Iris pigment epithelial cell (primary cell): ENCODE measurements at places on chromosomes 11 and 22.
A peak's percentile ranks its signal among the peaks of the same experiment; 100 is the strongest.

- DNase-seq, result no peak
These were observed 3.3 kb downstream of the A4GALT start for GRCh38 chr22:42717197-42717928.

GRCh38 chr22:41198027-41198580, 7.0 kb upstream of the L3MBTL2 start:
- DNase-seq, result no peak

DNA sequence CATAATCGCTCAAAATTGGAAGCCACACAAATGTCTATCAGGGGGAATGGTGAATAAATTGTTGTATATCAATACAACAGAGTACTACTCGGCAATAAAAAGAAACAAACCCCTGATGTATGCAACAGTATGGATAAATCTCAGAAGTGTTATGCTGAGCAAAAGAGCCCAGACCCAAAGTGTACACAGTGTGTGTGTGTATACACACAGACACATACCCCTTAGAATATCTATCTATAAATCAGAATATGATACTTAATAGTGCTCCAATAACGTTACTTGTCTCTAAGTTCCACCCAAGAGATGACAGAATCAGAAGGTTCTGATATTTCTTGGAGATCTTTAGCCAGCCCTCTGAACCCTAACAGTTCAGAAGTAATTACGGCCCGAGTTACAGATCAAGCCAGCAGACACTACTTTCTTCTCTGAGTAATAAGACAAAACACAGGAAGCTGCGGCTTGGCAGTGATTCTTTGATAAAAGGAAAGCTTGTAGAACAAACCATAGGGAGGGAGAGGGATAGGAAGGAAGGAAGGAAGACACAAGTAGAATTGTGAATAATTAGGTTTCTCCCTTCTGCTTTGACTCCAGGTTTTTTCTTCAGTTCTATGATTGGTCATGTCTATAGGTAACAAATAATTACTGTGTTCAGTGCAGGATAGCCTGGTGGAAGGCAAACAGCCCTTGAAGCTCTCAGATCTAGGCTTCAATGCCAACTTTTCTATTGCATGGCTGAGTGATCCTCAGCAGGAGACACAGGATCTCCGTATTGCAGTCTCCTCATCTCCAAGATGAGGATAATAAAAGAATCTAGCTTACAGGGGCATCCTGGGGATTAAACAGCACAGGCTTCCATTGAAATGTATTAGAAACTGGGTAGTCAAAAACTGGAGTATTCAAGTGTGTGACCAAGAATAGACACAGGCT, 75.6 kb upstream of the TEAD1 start:
- peak; percentile 77 for DNase-seq

DNA sequence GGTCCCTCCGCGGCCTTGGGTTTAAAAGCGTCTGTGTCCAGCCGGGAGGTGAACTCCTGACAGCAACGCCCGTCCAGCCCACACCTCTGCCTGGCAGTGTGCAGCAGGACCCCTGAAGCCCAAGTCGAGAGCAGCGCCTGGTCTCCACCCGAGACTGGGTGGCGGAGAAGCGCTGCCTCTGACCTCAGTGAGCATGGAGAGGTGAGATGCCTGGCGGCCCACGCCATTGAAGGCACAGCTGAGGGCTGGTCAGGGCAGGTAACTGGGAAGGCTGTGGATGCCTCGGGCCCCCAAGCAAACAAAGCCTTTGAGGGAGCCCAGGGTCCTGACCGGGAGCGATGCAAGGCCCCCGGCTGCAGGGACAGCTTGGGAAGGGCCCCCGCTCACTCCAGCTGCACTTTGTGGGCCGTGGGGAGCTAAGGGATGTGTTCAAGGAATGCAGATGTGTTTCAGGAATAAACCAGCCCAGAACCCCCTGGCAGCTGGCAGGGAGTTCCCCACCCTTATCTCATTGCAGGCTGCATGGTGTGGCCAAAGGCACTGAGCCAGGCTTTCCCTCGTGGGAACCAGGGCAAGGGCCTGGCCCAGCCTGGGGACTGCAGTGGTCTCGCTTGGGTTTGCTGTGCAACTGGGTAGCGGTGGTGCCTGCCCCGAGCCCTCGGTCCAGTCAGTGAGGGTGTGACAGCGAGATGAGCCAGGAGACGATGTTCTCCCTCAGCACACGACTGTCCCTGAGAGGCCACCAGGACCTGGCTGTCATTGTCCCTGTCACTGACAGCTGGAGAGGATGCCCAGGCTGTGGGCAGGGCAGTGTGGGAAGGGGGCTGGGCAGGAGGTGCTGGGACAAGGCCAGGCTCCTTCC, 92.5 kb downstream of the WNT7B start:
- no peak for DNase-seq

- peak; percentile 39 for DNase-seq
These were observed 51.5 kb upstream of the ZBED5 start for GRCh38 chr11:10909141-10909883.

DNA sequence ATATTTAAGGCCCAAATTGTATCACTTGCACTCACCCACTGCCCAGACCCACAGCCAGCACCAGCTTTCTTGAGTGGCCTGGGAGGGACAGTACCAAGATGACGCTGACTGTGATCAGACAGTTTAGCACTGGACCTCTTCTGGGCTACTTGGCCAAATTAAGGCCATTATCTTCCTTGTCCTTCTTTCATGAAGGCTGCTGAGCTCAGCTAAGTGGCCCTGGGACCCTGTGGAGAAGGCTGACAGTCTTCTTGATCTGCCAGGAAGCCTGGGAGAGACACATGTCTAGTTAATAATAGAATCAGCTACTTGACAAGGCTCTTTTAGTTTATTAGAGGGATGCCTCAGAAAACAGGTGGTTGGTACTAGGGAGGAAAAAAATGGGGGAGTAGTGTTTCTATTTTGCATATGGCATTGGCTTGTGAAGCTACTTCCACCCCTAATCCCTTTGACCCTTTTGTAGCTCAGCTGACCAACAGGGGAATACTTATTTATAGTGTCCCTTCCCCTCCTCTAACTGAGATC, 127.9 kb upstream of the NTM start:
- no peak for DNase-seq

DNA sequence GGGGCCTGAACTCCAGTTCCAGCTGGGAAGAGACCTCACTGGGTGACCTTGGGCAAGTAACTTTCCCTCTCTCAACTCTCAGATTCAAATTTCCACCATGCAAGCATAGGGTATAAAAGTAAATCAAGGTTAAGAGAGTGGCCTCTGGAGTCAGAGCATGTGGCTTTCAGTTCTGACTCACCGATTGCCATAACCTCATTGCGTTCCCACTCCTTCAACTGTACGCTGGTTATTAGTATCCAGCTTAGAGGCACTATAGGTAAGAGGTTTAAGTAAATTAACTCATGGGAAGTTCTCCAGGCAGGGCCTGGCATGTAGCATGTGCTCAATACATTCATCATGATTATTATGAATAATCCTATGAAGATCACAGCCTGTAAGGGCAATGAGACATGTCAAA, 88.3 kb downstream of the FBXO7 start:
- no peak for DNase-seq

DNA sequence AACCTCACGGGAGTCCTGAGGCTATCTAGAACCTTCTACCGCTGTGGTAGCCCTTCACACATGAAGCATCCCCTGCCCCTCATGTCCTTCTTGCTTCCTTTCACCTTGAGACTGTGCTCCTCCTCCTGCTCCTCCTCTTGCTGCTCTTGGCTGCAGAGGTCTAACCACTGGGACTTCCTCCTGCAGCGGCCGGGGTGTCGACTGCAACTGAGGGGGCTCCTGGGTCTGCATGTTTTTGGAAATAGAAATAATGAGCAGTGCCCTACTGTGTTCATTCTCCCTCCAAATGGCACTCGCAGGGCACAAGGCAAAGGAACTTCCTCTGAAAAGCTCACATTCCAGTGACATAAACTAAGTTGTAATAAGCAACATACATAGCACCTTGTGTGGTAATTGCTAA, 14.8 kb downstream of the PIWIL3 start:
- no peak for DNase-seq

DNA sequence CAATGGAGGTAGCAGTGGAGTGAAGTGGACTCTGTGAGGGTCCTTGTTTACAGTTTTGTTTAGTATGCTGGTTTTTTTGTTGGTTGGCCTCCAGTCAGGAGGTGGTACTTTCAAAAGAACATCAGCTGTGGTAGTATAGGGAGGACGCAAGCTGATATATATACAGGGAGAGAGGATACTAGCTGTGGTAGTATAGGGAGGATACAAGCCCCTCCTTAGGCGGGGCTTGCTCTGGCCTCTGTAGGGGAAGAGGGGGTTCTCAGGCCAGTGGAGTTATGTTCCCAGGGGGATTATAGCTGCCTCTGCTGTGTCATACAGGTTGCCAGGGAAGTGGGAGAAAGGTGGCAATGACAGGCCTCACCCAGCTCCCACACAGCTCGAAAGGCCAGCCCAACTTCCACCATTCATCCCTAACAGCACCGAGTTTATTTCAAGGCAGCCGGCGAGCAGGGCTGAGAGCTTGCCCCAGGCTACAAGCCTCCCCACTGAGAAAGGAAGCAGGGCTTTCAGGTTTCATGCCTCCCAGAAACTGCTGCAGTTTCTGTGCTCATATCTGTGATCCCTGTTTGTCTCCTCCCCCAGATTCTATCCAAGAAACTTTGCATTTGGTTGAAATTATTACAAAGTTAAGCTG, 10.4 kb downstream of the OR52E6 start:
- DNase-seq, result no peak
